ENCODE measurements at places on chromosomes 3 and 15.

- no peak overlapping the region for H3K4me3 ChIP-seq
- no peak overlapping the region for H3K27ac ChIP-seq
- DNase-seq: no peak
- no peaks in the 10 kb centered on the region for H3K36me3 ChIP-seq
- H3K27me3 ChIP-seq: no peaks in the 10 kb centered on the region
- H3K4me1 ChIP-seq: no peaks in the 10 kb centered on the region
Observed at GRCh38 chr3:8600457-8600856, 44.1 kb downstream of the SSUH2 start.

DNA sequence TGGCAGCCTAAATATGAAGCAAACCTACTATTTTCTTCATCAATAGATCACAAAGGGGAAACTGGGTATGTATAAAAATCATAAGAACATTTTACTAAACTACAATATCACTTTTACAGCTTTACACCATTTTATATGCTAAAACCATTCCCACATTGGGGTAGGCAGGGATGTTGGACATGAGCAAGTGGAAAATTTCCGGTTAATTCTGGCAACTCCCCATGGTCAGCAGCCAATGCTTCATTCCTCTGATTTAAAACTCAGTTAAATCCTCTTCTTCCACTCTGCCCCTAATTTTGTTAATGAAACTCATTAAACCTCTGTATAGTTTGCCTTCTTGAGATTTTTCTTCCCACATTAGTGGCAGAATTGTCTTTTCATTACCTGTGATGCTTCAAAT is 552.5 kb upstream of the NECTIN3 start:
- H3K36me3 ChIP-seq: no peaks in the 10 kb centered on the region
- H3K27ac ChIP-seq: no peak overlapping the region
- no peak overlapping the region for H3K4me3 ChIP-seq
- no peaks in the 10 kb centered on the region for H3K27me3 ChIP-seq
- no peak for DNase-seq
- H3K4me1 ChIP-seq: no peaks in the 10 kb centered on the region

DNA sequence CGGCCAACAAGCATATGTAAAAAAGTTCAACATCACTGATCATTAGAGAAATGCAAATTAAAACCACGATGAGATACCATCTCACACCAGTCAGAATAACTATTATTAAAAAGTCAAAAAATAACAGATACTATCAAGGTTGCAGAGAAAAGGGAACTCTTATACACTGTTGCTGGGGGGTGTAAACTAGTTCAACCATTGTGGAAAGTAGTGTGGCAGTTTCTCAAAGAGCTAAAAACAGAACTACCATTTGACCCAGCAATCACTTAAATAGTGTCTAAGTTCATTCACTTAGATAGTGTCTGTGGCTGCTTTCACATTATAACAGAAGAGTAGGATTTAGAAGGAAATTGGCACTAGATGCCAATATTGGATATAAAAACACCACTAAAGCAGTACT is 49.7 kb downstream of the CGGBP1 start:
- no peak overlapping the region for H3K4me3 ChIP-seq
- H3K36me3 ChIP-seq: no peaks in the 10 kb centered on the region
- no peaks in the 10 kb centered on the region for H3K4me1 ChIP-seq
- no peak for DNase-seq
- H3K27me3 ChIP-seq: no peaks in the 10 kb centered on the region

- no peak overlapping the region for H3K27ac ChIP-seq
- H3K4me3 ChIP-seq: no peak overlapping the region
- H3K36me3 ChIP-seq: no peaks in the 10 kb centered on the region
- H3K4me1 ChIP-seq: no peaks in the 10 kb centered on the region
Observed at GRCh38 chr15:44782516-44782915, 46.2 kb downstream of the TRIM69 start.

DNA sequence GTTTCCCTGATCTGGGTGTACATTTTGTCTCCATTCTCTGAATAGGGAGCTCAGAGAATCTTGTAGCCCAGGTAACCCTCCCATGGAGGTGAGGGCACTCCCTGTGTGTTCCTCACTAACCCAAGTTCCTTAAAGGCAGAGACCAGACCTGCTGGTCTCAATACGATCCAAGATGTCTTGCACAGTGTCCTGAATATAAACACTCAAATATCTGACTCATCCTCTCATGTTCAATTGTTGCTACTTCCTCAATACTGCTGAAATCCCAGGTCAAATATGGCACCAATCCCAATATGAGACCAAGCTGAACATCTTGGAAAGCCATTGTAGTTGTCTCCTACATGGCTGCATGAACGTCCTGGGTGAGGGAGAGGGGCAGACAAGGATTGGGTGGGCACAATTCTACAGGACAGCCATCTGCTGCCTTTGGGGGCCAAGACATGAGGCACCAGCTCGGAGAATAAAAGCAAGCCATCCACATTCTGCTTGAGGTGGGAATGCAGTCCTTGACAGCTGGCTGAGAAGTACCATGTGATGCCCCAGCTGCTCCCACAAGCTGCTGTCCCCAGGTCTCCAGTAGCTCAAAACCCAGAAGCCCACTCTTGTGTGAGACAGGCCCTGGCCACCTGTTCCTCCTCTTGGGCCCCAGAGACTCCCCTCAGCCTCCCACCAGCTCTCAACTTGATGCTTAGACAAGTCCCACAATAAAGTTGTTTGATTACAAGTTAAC is 18.2 kb downstream of the TBC1D2B start:
- peaks cover 68% of the 10 kb centered on the region for H3K4me1 ChIP-seq
- H3K27ac ChIP-seq: no peak overlapping the region
- DNase-seq: no peak
- H3K4me3 ChIP-seq: no peak overlapping the region
- H3K36me3 ChIP-seq: no peaks in the 10 kb centered on the region

DNA sequence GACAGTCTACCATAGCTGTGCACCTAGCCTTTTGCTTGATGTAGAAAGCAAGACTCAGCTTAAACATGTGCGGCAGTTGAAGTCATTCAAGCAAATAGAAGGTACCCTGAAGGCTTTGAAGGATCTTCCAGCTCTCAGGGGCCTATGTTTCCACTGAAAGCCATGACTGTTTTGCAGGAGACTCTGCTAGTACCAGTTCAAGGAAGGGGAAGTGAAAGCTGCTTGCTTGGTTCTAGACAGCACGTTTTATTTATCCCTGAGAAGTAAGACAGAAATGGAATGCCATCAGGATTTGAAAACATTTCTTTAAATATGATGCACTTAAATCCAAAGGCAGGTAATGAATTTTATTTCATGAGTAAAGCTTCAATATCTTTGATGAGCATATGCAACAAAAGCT is 311.4 kb downstream of the PDCD6IP start:
- no peaks in the 10 kb centered on the region for H3K27me3 ChIP-seq
- H3K27ac ChIP-seq: no peak overlapping the region
- no peak for DNase-seq
- no peak overlapping the region for H3K4me3 ChIP-seq
- no peaks in the 10 kb centered on the region for H3K36me3 ChIP-seq

DNA sequence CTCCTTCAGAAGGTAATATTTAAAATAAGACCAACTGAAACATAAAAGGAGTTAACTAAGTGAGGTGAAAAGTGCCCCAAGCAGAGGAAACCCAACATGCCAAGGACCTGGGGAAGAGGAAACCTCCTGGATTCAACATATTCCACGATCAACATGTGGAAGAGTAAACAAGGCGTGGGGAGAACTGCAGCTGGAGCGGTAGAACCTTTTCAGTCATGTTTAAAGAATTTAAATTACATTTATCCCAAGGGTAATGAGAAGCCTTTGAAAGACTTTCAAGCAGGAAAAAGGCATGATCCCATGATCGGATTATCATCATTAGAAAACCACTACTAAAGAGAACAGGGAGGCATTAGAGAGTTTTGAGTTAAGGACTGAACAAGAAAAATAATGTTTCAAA is 330.7 kb downstream of the FHIT start:
- H3K27me3 ChIP-seq: no peaks in the 10 kb centered on the region
- no peak for DNase-seq
- no peak overlapping the region for H3K27ac ChIP-seq
- no peaks in the 10 kb centered on the region for H3K4me1 ChIP-seq

- no peak for DNase-seq
- no peak overlapping the region for H3K27ac ChIP-seq
- peaks cover 24% of the 10 kb centered on the region for H3K4me1 ChIP-seq
- no peak overlapping the region for H3K4me3 ChIP-seq
Observed at GRCh38 chr3:66395635-66396034, 105.2 kb downstream of the LRIG1 start.

- no peak for DNase-seq
- H3K4me3 ChIP-seq: peak overlapping the region; percentile 54
- H3K4me1 ChIP-seq: peaks cover 7% of the 10 kb centered on the region
- H3K36me3 ChIP-seq: no peaks in the 10 kb centered on the region
Observed at GRCh38 chr15:40252438-40253166, 13.7 kb downstream of the PAK6 start.

DNA sequence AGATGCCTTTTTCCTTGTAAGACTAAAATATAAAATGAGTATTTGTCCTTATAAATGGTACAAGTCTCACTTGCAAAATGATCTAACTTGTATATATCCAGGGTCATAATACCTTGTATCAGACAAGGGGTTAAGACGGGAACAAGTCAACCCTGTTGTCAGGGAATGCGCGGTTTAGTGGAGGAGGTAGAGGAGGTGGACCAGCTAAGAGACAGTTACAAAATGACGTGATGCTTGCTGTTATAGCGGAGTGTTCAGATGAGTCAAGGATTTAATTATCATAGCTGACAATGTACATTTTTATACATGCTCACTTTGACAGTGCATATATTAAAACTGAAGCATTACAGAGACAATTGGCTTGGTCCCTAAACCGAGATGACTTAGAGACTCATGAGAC is 26.8 kb upstream of the KLHL25 start:
- no peak overlapping the region for H3K27ac ChIP-seq
- DNase-seq: no peak

DNA sequence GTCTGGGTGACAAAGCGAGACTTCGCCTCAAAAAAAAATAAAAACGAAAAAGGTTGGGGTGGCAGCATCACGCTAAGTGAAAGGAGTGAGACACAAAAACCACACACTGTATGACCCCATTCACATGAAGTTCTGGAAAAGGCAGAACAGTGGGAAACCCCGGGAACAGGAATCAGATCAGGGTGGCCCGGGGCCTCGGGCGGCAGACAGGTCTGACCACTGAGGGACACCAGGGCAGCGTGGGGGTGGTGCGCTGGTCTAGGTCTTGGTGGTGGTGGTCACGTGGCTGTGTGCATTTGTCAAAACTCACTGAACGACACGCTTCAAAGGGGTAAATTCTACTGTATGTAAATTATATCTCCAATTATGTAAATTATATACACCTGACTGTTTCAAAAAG is 79.7 kb upstream of the PRR20G start:
- DNase-seq: no peak
- no peaks in the 10 kb centered on the region for H3K27me3 ChIP-seq
- H3K4me3 ChIP-seq: no peak overlapping the region
- no peaks in the 10 kb centered on the region for H3K36me3 ChIP-seq
- no peaks in the 10 kb centered on the region for H3K4me1 ChIP-seq

GRCh38 chr3:45100981-45101407 is 45.2 kb downstream of the CDCP1 start:
- H3K27ac ChIP-seq: no peak overlapping the region
- no peak overlapping the region for H3K4me3 ChIP-seq
- H3K27me3 ChIP-seq: no peaks in the 10 kb centered on the region
- no peak for DNase-seq
- H3K36me3 ChIP-seq: no peaks in the 10 kb centered on the region

- no peaks in the 10 kb centered on the region for H3K36me3 ChIP-seq
- H3K27ac ChIP-seq: no peak overlapping the region
- H3K4me3 ChIP-seq: peak overlapping the region; percentile 66
- DNase-seq: no peak
- no peaks in the 10 kb centered on the region for H3K27me3 ChIP-seq
Observed at GRCh38 chr3:38453913-38454177, 155 bp downstream of the ACVR2B start.

GRCh38 chr15:91694831-91695210 is 158.7 kb upstream of the SLCO3A1 start:
- no peaks in the 10 kb centered on the region for H3K4me1 ChIP-seq
- DNase-seq: no peak
- H3K36me3 ChIP-seq: no peaks in the 10 kb centered on the region
- no peaks in the 10 kb centered on the region for H3K27me3 ChIP-seq

DNA sequence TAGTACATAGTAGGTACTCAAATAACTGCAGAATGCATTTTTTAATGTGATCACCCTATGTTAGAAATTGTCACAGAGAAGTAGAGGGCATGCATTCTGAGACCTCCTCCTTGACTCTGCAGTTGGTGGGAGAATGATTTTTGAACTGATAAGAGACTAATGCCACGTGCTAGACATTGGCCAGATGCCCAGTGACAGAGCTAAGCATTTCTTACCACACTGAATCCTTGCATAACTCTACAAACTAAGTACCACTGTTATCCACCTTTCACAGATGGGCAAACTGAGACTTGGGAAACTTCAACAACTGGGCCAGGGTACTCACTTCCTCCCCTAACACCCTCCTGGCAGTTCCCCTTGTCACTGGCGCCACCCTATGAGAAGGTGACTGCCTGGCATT is 33.5 kb upstream of the SPATA12 start:
- no peak for DNase-seq
- no peaks in the 10 kb centered on the region for H3K4me1 ChIP-seq

DNA sequence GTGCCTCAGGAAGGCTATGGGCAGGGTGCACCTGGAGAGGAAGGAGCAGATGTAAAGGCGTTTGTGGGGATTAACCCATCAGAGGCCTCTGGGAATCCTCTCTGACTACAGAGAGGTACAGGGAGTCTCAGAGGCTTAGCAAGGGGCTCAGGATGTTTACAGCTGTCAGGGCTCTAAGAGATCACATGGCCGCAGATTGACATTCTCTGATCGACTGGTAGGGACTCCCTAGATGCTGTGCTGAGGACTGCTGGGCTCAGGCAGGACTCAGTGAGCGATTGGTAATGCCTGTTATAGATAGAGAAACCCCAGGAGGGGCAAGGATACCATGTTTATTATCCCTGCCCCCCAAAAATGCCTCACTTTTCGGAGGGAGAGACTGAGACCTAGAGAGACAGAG is 103.5 kb downstream of the CORO2B start:
- H3K27me3 ChIP-seq: no peaks in the 10 kb centered on the region
- no peak for DNase-seq
- no peak overlapping the region for H3K4me3 ChIP-seq
- no peaks in the 10 kb centered on the region for H3K36me3 ChIP-seq
- no peaks in the 10 kb centered on the region for H3K4me1 ChIP-seq
- H3K27ac ChIP-seq: no peak overlapping the region

DNA sequence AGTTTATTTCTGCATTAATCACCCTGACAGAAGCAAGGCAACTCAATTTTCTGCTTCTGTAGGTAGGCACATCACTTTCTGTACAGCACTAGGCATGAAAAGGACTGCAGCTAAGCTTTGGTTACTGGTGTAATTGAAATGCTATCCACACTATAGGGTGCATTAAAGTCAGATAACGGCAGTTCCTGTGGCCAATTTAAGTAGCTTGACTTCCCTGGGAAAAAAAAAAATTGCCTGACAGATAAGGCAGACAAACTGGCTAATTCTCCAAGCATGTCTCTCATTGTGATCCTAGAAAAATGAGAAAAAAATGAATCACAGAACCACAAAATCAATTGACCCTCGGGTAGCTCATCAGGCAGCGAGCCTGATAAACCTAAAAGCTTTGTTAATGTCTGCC is 151.4 kb downstream of the MEIS2 start:
- no peaks in the 10 kb centered on the region for H3K4me1 ChIP-seq
- DNase-seq: no peak
- H3K27me3 ChIP-seq: no peaks in the 10 kb centered on the region
- H3K36me3 ChIP-seq: no peaks in the 10 kb centered on the region
- H3K27ac ChIP-seq: no peak overlapping the region

Measured in effector memory CD4-positive, alpha-beta T cell (primary cell).